NCI-H1417 treated with DMSO at 0.1 percent for 48 hours (cell line): ENCODE measurements at places on chromosomes 1 and 21.

GRCh38 chr1:98201666-98202081 lies 280.8 kb upstream of the DPYD start:
- DNase-seq = no peak

- DNase-seq = no peak
Measured at GRCh38 chr21:28263974-28264373, 728.7 kb downstream of the LTN1 start.

GRCh38 chr1:38576241-38576640 lies 283.3 kb downstream of the RRAGC start:
- no peak for DNase-seq

DNA sequence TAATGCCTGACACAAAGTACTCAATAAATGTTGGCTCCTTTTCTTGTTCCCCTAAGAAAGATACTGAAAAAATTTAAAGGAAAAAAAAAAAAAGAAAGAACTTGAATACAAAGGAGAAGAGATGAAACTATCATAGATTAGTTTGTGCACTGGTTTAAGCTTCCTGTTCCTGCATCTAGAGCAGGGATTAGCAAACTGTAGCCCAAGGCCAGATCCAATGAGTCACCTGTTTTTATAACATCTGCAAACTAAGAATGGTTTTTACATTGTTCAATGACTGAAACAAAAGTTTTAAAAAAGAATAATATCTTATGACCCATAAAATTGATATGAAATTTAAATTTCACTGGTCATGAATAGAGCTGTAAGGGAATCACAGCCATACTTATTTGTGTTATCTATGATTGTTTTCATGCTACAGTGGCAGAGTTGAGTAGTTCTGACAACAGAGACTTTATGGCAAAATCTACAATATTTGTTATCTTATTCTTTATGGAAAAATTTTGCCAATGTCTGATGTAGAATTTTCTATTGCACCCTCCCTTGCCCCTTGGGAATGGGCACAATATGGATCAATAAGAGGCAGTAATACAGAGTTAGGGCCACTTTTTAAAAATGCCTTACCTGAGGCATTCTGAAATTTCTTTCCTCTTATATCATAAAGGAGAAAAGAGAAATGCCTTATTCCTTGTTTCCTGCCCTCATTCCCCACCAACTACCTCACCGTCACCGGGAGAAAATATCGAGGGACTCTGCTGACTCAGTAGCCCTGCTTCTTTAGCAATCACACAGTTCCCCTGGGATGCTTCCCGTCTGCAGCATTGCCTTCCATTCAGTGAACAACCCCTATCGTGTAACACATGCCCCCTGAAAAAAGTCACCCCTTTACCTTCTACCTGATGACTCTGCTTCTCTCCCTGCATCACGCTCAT lies 50.6 kb downstream of the WDR64 start:
- DNase-seq = no peak

DNA sequence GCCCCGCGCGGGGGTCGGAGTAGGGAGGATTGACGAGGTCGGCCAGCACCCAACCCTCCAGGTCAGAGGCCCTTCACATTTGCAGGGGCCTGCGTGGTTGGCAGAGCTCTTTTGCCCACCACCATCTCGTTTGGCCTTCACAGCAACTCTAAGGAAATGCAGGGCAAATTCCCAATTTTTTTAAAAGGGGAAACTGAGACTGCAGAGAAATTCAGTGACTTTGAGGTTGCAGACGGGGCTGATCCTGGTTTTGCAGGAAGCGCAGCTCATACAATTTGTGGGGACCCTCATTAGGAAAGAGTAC lies 430 bp upstream of the ACBD3 start:
- no peak for DNase-seq
